SIG-M5 (cell line): ENCODE measurements at places on chromosomes 5 and 9.

DNA sequence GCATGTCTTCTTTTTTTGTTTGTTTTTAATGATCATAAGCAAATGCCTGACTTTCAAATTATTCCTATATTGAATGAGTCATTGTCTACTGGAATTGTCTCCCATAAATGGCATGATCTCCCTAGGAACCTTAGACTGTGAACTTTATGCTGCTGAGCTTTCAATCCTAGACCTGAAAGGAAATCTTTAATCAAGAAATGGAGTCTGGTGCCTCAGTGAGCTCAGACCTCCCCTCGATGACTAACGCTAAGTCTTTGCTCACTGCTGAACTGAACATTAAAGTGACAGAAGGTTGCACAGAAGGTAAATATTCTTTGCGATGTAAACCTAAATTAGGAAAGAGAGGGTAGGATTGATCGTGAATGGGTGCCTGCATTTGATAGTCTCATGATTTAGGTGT is 745.2 kb upstream of the WWC1 start:
- no peak for DNase-seq

DNA sequence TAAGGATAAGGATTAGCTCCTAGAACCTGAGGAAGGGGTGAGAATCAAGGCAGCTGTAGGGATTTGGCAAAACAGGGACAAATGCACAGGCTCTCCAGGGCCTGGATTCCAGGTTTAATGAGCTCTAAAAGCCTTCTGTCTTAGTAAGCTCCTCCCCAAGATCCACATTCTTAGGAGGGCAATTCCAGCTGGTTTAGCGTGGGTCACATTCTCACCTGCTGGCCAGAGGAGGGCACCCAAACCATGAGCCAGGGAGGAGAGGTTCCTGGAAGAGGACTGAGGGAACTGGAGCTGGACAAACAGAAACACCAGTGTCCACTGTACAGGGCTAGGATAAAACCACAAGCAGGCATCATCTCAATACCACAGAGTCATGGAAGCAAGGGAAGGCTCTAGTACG is 480.0 kb downstream of the CCDC171 start:
- no peak for DNase-seq

DNA sequence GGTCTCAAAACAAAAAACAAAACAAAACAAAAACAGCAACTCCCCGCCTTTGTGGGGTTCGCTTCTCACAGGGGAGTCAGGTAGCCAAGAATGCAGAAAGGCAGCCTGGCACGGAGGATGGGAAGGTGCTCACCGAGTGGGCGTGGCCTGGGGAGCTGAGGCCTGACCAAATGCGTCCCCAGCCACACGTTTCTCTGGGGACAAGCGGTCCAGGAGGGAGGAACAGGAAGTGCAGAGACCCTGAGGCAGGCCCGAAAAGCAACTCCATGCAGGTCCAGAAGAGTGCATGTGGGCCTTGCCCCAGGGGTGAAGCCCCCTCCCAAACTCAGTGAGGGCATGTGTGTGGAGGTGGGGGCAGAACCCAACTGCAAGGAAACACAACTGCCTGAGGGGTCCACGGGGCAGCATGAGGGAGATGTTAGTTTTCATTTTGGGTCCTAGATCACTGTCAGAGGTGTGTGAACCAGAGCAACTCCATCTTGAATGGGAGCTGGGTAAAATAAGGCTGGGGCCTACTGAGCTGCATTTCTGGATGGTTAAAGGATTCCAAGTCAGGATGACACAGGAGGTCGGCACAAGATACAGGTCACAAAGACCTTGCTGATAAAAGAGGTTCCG is 2.6 kb upstream of the UAP1L1 start:
- no peak for DNase-seq

- DNase-seq = no peak
Measured at GRCh38 chr9:18126831-18127498, 347.0 kb upstream of the ADAMTSL1 start.

DNA sequence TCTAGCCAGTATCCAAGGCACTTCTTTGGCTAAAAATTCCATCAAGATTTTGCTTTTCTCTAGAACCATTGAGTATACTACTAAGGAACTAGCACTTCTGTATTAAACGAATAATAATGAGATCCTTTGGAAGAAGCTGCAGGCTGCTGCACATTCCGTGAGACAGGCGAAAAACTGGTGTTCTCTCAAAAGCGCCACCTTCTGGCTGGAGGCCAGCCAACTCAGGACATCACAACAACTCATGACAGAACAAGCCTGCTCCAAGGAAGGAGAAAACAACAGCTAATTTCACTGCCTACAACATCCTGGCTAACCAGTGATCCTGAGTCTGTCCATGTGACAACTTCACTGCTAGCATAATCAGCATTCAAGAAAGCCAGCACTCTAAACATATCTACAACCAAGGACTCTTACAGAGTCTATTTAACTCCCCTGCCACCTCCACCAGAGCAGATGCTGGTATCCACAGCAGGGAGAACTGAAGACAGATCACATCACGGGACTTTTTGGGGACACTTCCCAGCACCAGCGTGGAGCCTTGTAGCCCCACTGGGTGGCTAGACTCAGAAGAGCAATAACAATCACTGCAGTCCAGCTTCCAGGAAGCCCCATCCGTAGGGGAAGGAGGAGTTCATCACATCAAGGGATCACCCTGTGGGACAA is 150.5 kb downstream of the YTHDC2 start:
- DNase-seq = no peak

GRCh38 chr9:4080921-4081895 is 218.7 kb downstream of the GLIS3 start:
- no peak for DNase-seq

GRCh38 chr5:78527925-78528324 is 120.6 kb downstream of the LHFPL2 start:
- DNase-seq = no peak

DNA sequence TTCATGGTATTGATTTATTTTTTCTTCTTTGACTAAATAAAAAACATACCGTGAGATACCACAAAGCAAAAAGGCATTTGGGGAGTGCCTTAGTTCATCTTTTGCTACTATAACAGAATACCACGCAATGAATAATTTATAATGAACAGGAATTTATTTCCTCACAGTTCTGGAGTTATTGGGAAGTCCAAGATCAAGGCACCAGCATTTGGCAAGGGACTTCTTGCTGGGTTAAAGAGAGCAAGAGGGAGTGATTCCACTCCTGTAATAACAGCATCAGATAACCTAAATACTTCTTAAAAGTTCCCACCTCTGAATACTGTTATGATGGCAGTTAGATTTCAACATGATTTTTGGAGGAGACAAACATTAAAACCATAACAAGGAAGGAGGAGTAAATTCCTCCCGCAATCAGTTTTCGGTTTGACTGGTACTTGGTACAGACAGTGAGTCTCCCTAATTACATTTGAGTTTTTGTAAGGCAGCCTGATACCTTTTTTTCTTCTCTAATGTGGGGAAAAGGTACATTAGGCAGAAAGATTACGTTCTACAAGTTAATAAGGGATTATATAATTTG is 8.8 kb upstream of the OMD start:
- no peak for DNase-seq

GRCh38 chr9:93098236-93098946 is 2.4 kb downstream of the CARD19 start:
- no peak for DNase-seq
